Bronchial epithelial cell (primary cell): ENCODE measurements at places on chromosomes 7 and 10.
A peak's percentile ranks its signal among the peaks of the same experiment; 100 is the strongest.

- peak; percentile 89 for DNase-seq
Measured at GRCh38 chr7:84055904-84056605, 138.5 kb downstream of the SEMA3A start.

DNA sequence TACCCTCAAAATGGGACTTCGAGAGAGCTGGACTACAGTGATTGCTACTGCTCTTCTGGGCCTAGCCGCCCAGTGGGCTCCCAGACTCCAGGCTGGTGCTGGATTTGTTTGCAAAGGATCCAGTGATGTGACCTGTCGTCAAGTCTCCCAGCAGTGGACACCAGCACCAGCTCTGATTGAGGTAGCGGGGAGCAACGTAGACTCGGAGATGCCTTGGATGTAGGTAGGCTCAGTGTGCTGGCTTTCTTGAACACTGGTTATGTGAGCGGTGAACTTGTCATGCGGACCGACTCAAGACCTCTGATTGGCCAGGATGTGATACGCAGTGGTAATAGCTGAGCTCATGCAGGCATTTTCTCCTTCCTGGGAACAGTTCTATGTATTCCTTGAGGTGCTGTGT, 19.4 kb downstream of the AKR1C2 start:
- DNase-seq, result no peak

DNA sequence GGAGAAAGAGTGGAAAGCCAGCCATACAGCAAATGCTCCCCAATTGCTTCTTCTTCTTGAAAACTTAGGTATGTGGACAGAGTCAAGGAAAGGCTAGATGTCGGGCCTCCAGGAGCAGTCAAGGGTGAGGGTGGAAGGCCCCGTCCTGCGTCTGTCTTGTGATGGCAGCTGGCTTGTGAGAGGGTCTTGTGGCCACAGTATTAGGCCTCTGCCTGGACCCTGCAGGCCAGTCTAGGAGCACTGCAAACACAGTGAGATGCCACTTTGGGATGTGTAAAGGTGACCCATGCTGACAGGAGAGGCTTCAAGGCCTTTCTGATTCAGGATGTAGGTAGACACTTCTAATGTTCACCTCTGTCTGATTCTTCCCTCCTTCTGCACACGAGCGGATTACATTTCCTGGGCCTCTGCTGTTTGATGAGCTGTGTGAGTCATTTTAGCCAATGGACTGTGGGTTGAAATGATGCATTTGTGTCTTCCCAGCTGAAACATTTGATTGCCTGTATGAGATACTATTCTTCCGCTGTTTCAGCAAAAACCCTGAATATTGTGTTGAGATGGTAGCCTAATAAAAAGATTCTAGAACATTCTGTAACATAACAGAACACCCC, 135.4 kb downstream of the EMX2 start:
- no peak for DNase-seq

DNA sequence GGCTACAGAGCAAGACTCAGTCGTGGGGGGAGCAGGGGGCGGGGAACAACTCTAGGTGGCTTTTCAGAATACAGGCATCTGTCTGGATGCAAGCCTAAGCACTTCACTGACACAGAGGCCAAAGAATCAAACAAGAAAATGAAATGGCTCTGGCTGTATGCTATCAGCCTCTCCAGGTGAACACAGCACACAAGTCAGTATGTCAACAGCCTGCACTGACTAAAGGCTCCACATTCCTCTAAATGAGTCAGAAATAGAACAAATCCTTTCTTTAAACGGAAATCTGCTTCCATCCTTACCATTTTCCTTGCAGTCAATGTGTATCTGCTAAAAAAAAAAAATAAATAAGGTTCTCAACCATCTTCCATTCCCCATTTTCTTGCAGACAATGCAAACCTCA, 88.3 kb downstream of the ARMH3 start:
- peak; percentile 54 for DNase-seq

- no peak for DNase-seq
Measured at GRCh38 chr10:124003871-124004662, 89.3 kb downstream of the CHST15 start.

DNA sequence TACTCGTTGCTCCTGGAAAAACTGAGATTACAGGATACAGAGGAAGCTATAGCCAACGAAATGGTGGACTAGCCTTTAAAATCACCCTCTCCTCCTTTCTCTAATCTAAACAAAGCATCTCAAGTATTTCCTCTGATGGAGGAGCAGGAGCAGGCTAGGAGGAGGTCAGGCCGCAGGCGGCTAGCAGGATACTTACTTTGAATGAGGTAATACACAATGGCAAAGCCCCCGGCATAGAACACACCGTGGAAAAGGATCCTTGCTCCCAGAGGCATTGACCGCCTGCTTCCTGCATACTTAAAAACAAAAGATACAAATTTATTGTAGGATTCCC, 64.4 kb downstream of the STK17A start:
- DNase-seq, result no peak

- no peak for DNase-seq
Measured at GRCh38 chr7:5231811-5232484, 41.9 kb downstream of the WIPI2 start.

DNA sequence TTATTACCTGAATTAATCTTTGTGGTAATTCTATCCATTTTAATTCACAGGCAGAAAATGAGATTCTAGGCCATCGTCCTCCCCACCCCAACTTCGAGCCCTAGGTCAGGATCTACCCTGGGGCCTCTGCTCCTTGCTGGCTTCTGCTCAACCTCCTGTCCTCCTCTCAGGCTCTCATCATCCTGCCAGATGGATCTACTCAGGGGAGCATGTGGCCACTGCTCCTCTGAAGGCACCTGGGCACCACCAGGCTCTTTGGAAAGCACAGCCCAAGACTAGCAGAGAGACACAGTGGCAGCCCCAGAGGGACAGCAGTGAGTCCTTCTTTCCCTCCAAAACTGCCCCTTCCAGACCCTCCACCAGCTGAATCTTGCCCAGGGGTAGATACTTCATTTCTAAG, 248.2 kb downstream of the TCERG1L start:
- DNase-seq, result no peak

- DNase-seq, result no peak
Measured at GRCh38 chr7:32762925-32763293, 128.7 kb downstream of the KBTBD2 start.

- DNase-seq, result no peak
Measured at GRCh38 chr10:51691135-51691534, 8.3 kb downstream of the CSTF2T start.

GRCh38 chr7:537911-538634, 18.4 kb upstream of the PDGFA start:
- DNase-seq, result peak; percentile 84

DNA sequence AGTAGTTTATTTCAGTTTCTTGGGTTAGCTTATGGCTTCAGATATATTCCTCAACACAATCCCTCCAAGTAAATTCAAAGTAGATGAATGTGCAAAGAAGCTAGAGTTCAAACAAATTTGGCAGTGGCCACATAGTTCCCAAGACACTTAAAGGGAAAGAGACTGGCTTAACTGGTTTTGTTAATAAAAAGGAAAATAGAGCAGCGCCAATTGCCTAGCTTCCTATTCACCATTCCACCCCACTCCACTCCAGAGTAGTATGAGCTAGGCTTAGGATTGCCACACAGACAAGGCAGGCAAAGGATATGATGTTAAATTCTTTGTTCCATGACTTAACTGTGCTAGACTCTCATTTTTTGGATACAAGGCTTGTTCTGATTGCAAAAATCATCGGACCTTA, 2.0 kb downstream of the XRCC2 start:
- DNase-seq, result peak; percentile 20

- DNase-seq, result no peak
Measured at GRCh38 chr7:90511776-90512175, 42.3 kb downstream of the PTTG1IP2 start.

DNA sequence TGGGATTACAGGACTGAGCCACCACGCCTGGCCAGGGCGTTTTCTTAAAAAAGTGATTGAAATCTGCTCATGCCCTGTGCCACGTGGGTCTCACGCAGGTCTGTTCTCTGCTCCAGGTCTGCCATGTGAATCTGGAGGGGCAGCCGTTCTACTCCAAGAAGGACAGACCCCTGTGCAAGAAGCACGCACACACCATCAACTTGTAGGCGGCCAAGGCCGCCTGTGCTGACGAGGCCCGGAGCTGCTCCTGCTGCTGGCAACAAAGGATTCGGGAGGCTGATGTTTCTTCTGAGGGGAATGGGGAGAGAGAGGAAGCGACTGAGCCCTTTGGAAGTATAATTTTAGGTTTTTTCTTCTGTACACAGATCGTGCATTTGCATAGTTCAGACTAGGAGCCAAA, 23.6 kb upstream of the BMPR1A start:
- no peak for DNase-seq

DNA sequence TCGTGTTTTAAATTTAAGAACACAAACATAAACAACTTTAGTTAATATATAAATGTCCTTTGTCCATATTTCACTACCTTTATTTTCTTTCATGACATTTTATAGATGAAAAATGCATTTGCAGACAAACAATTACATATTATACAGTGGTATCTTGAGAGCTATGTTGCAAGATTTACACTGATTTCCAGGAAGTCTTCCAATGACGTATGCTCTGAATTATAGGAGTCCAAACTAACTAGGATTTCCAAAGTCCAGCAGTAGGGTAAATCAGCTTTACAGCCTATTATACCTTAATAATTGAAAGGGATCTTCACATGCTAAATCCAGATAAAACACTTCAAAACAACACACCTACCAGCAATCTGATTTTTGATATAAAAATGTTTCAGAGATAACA, 69.4 kb downstream of the HYCC1 start:
- DNase-seq, result no peak

DNA sequence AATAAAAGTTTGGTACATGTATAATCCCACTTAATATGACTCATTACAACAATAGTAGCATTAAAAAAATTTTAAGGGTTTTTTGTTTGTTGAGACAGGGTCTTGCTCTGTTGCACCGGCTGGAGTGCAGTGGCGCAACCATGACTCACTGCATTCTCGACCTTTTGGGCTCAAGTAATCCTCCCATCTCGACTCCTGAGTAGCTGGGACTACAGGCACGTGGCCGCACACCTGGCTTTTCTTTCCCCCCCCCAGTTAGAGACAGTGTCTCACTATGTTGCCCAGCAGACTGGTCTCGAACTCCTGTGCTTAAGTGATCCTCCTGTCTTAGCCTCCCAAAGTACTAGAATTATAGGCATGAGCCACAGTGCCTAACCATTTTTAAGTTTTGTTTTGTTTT, 40.7 kb downstream of the KMT2C start:
- DNase-seq, result no peak

DNA sequence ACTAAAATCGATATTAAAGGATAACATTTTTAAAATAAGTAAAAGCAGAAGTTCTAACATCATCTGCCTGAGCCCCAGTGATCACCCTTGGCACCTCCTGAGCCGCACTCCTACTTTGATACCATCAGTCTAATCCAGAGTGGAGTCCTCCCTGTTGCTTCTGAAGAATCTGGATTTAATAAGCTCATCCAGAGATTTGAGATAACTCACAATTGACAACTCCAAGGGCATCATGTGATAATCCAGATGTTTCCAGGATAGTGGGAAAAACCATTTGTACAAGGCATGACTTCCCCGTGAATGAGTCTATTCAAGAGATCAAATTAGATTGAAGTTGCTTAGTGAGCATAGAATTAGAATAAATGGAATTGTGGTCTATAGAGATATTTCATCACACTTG, 475.8 kb upstream of the C7orf33 start:
- DNase-seq, result no peak

GRCh38 chr7:76296743-76297740, 5.4 kb upstream of the HSPB1 start:
- DNase-seq, result peak; percentile 99

- DNase-seq, result peak; percentile 49
Measured at GRCh38 chr7:77657427-77658224, 38.6 kb upstream of the RSBN1L start.

DNA sequence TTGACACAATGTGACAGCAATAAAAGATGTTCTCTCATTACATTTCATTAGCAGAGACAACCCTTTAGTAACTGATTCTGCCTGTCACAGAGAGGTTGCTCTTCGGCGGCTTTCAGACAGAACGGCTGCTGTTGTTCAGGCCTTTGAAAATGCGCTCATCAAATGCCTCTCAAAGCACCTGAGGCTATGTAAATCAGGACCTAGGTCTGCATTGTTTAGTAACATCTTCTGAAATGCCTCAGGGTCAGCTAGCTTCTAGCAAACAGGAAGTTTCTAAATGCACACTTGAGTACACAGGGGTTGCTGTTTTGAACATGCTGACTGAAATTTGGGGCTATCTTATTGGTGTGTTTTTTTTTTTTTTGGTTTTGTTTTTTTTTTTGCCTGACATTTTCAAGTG, 143.3 kb upstream of the DKK1 start:
- no peak for DNase-seq

GRCh38 chr7:132518102-132518838, 58.0 kb downstream of the PLXNA4 start:
- DNase-seq, result peak; percentile 5

- DNase-seq, result peak; percentile 98
Measured at GRCh38 chr7:30403477-30403876, 75.1 kb downstream of the NOD1 start.

DNA sequence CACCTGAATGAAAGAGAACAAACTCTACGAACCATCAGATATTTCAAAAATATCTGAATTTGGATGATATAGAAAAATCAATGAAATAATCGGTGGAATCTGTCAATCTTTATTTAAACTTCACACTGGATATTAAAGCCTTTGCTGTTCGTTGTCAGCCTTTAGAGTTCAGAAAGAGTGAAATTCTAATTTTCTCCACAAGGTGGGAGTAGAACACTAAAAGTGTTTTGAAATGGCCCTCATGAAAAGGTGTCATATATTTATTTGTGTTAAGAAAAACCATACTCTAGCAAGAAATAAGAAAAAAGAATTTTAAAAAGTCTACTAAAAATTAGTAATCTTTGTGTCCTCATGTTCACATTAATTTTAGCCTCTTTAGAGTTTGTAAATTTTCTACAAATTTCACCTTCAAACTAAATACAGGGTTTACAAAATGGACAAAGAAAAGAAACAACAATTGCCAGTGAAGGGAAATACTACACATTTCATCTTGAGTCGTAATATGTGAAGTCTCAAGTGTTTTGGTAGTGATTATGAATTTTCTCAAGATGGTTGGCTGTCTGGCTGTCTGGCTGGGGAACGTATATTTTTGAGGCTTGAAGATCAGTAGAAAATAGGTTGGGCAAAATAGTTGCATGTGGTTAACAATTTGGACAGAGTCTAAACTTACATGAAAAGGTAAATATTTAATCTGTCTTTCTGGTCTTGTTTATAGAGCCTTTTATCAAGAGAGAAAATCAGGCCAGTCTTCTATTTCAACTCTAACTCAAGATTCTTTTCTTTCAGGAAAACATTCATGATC, 43.7 kb downstream of the DNAJB9 start:
- DNase-seq, result peak; percentile 50

DNA sequence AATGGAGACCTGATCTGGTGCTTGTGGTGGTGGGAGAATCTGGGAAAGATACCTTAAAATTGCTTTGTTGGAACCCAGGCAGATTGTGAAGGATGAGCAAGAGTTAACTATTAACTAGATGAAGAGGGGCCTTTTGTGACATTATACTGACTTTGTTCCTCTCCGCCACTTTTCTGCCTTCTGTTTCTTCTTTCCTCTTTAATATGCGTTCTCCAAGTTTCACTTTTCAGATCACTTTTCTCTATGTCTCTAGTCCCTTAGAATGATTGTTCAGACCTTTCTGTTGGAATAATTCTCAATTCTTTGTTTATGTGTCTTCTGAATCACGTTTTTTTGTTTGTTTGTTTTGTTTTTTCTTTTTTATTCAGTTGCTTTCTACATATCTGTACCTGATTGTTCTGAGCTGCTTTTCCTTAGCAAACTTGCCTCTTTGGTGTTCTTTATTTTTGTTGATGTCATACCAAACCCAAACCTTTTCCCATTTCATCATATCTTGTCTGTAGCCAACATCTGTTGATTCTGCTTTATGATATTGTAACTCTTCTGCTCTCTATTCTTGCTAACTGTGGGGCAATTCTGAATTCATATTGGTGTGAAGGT, 2.8 kb downstream of the BMPR1A start:
- DNase-seq, result no peak
